ENCODE measurements at places on chromosomes 4 and X.

DNA sequence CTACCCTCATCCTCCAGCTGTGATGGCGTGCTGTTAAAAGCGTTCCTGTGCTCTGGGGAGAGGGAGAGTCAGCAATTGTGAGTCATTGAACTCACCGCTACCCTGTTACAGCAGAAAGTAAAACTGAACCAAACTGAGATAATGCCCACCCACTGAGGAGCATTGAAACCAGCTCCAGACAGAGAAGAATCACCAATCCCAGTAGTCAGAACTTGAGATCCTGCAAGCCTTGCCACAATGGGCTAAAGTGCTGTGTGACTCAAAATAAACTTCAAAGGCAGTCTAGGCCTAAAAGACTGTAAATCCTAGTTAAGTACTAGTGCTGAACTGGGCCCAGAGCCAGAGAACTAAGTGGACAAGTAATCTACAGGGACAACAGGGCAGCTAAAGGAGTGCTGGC, 1394.2 kb upstream of the DIAPH2 start:
- no peak for DNase-seq

DNA sequence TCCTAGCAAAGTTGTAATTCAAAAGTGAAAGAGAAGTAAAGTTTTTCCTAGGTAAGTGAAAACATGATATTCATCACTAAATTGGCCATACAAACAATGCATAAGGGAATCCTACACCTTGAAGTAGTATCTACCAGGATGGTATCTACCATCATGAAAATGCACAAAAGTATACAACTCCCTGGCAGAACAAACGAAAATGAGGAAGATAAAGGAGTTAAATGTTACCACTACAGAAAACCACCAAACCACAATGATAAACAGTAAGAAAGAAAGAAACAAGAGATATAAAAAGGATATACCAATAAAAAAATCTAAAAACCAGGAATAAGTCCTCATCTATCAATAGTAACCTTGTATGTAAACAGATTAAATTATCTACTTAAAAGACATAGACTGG, 26.9 kb downstream of the GK2 start:
- DNase-seq: no peak

DNA sequence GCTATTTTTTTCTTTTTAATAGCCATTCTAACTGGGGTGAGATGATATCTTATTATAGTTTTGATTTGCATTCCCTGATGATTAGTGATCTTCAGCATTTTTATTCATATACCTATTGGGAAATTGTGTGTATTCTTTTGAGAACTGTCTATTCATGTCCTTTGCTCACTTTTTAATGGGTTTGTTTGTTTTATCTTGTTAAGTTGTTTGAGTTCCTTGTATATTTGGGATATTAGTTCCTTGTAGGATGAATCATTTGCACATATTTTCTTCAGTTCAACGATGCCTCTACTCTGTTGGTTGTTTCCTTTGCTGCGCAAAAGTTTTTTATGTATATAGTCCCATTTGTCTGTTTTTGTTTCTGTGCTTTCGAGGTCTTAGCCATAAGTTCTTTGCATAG, 43.1 kb upstream of the DRP2 start:
- no peak for DNase-seq

DNA sequence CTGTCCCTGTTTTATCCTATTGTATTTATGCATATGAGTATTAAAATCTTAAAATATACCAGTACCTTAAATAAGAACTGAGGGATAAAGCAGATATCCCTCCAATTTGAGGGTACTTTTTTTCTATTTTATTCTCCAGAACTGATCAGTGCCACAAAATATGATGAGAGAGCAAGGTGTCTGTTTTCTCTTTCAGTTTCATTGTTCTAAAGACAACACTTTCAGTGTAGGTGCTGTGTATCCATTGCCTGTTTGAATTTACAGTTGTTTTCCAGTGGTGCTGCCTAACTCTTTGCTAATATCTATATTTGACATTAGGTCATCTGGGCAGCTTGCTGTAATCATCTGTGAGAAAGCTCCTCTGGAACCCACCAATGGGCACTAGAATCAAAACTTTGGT, 394.7 kb downstream of the IL1RAPL1 start:
- no peak for DNase-seq

DNA sequence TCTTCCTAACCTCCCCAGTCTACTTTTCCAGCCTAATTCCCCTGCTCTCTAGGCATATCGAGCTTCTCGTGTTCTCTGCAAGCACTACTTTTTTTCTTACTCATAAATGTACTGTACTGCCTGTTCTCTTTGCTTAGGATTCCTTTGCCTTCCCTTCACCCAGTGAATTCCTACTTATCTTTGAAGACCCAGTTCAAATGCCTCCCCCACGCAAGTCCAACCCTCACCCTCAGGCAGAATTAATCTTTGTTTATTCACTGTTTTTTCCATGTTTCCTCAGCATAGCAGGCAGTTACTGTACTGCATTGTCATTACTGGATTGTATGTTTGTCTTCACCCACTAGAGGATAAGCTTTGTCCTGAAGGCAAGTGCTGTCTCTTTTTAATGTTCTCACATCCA, 287.7 kb downstream of the BMPR1B start:
- no peak for DNase-seq

DNA sequence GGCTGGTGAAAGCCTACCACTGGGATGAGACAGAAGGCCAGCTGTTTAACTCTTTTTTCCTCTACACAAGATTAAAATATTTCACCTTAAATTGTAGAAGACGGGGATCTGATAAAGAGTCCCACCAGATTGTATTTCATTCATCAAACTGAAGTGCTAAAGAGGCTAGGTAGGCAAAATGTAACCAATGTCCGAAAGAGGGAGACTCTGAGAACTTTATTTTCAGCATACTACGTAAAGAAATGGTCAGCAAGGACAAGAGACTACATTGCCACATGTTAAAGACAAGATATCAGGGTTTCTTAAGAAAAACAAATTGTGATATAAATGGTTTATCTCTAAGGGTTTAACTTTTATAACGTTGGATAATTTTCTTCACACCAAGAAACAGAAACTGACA, 71.6 kb upstream of the INPP4B start:
- DNase-seq: no peak

GRCh38 chr4:41712425-41712824, 36.1 kb downstream of the PHOX2B start:
- no peak for DNase-seq

DNA sequence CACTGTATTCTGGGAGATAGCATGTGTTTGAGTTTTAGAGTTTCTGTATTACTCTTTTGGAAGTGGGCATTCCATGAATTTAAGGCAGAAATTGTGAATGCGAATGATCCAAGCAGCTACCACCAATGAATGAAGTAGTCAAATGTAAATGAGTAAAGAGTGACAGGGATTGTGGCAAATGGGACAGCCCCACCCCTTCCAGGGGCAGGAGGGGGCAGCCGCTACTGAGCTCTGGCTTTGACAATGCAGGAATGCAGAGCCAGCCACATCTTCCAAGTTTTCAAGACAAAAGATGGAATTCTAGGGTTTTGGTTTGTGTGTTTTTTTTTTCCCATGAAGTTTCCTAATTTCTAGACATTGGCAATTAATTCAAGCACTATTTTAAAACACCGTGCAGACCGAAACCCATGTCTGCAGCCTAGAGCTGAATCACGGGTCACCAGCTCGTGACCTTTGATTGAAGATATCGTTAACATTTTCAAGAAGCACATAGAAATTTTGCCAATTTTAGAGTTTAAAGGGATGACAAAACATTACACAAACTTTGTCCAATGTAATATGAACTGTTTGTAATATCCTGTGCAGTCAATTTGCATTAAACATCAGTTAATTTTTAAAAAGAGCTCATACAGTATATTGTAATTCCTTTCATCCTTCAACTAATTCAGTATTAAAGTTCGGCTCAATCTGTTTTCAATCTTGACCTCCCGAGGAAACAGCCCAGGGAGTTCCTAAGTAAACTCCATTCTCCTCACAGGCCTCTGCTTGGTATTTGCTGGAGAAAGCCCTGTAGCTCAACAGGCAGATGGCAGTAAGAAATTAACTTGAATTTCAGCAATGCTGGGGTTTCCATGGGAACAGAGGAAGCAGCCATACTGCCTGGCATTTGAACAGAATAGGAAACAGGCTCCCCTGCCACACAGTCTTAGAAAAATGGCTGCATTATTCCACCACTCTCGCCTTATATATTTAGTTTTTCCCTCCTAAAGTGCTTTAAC, 83.4 kb downstream of the UCHL1 start:
- peak; percentile 68 for DNase-seq

DNA sequence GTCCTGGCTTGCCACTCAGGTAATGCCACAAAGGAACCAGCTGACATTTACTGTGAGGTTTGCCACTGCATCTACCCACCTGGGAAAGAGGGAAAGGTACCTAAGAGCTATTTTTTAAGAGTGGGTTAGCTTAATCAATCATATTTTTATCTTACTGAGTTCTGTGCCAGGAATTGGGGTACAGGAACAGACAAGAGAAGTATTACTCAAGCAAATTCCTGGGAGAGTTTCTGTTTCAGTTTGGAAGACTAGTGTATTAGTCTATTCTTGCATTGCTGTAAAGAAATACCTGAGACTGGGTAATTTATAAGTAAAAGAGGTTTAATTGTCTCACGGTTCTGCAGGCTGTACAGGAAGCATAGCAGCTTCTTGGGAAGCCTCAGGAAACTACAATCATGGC, 23.2 kb downstream of the PSMD10 start:
- DNase-seq: no peak

- no peak for DNase-seq
Measured at GRCh38 chr4:86717651-86718050, 123.5 kb downstream of the PTPN13 start.

Measured in GM03348 (cell line).